Fibroblast of lung (primary cell): ENCODE measurements at places on chromosomes 12 and 14. TPM values are rescaled to one million over a fixed set of nuclear protein-coding genes. Genes with fewer than 3 reads are reported as not detected.

DNA sequence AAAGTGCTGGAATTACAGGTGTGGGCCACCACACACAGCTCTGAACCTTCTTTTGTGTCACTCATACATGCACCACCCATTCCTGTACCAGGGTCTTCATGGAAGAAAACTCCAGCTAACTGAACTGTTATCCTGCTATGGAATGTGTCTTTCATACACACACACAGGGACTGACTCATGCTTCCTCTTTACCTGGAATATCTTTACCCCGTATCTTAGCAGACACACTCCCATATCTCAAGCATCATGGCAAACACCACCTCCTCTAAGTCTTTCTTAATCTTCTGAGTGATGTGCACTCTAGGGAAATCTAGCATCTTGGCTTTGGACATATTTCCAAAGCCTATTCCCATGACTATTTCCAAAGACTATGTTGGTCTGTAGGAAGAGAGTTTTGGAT lies 35.0 kb upstream of the DTX1 start:
- DNase-seq: no peak

DNA sequence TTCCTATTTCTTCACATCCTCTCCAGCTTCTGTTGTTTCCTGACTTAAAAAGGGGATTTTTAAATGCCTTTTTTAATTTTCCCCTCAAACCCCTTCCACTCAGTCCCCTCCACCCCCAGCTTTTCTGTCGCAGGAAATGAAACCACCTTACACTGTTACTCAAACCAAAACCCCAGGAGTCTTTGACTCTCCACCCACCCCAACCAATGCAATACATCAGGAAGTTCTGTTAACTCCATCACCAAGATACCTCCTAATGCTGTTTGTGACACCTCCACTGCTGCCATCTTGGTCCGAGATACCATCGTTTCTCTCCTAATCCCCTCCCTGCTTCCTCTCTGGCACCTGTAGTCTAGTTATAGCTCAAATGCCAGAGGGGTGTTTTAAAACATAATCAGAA lies 25.4 kb upstream of the CPM start:
- DNase-seq: no peak

- DNase-seq: no peak
Observed at GRCh38 chr14:28770630-28771029, 4.0 kb downstream of the FOXG1 start.

DNA sequence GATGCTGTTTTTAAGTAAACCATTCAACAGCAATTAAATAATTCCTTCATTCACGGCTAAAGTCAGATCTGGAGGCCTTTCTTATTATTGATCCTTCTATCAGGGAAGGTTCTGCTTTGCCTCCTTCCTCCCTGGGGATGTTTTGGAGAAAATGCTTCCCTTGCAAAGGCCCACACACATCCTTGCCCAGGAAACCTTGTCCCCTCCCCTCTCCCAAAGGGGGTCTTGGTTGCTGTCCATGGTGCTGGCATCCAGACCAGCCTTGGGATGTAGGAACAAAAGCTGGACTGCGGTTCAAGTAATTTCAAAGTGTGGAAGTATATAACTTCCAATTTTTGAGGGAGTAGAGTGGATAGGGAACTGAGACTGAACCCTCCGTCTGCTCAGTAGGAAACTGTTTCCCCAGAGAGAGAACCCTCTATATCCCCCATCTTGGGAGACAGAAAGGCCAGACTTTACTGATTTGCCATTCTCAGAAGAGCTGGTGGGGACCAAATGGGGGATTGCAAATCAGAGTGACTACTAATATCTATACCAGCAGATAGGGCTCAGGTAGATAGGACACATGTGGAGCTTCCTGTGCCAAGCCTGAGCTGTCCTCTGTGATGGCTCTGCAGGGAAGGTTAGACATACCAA lies 5.6 kb downstream of the MARCHF9 start:
- no peak for DNase-seq

DNA sequence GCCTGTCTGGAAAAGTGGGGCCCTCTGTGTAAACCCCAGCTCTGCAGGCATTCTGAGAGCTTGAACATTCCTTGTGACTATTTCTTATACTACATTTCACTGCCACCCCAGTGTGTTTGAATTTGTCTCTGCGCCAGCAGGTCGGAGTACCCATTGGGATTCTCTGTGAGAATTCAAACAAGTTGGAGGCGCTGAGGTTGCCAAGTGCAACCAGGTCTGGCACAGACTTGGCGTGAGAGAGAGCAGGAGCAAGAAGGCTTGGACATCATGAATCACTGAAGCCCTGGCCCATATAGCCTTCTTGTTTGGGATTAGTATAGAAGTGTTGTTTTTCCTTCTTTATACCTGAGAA lies 33.0 kb upstream of the ATP2A2 start:
- no peak for DNase-seq

DNA sequence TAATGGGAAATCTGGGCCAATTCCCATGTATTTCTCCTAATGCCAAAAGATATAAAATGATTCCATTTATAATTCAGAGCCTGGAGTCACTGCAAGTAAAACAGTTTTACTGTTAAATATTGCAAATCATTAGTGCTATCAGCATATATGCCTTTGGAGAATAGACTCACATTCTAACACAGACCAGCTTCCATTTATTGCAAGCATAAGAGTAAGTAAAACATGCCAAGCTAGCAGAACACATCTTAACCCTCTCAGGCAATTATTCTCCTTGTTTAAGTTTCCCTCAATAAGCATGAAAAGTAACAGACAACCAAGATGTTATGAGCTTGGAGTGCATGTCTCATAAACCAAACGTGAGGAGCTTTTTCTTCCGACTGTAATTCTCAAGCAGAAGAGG lies 173.9 kb upstream of the GRIP1 start:
- no peak for DNase-seq

GRCh38 chr14:30252783-30253674 lies 305.9 kb upstream of the G2E3 start:
- DNase-seq: peak; percentile 53

DNA sequence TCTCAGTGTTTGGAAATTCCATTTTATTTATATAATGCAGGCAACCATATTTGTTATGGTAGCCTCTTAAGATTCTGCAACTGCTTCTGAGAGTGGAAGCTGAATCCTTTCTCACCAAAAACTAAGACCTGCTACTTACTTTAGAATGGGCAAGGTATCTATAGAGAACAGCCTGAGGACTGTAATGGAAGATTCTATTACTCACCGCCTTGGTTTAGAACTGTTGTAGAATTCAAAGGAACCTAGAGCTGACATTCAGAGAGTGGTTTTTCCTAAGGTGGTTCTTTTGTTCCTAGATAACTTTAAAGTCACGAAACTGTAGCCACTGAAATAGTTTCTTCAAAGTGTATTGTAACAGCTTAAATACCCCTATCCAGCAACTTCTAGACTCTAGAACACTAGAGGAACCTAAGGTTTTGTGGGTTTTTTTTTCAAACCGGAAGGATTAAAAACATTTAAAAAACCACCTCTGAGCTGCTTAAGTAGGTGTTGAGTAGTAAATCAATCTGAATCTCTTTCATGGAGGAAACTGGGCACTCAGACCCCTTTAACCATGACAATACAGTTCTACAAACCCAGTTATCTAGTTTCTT lies 4.2 kb downstream of the TDP1 start:
- no peak for DNase-seq

- DNase-seq: no peak
Observed at GRCh38 chr14:69661194-69661537, 49.8 kb downstream of the SUSD6 start.

- DNase-seq: no peak
Observed at GRCh38 chr12:96881608-96882007, 25.4 kb upstream of the NEDD1 start.

- no peak for DNase-seq
Observed at GRCh38 chr14:56008150-56008549, 110.1 kb upstream of the PELI2 start.

- DNase-seq: peak; percentile 6
Observed at GRCh38 chr12:123546281-123546680, 12.8 kb upstream of the RILPL1 start.

GRCh38 chr12:48910196-48910595 lies 15.1 kb downstream of the FKBP11 start:
- no peak for DNase-seq

DNA sequence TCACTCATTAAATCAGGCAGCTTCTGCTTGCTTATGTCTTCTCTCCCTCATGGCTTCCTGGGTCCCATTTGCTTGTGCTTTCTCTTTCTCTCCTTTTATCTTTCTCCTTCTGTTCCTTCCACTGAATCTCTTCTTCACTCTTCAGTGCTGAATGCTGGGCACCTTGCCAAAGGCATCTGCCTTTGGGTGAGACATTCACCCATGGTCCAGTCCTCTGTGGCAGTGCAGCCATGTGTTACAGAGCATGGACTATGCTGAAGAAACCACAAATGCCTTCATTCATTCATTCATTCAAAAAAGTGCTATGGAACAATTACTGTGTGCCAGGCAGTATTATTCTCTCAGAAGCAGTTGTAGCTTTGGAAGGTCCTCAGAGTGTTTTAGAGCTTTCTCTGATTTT lies 344.4 kb upstream of the STXBP6 start:
- no peak for DNase-seq

DNA sequence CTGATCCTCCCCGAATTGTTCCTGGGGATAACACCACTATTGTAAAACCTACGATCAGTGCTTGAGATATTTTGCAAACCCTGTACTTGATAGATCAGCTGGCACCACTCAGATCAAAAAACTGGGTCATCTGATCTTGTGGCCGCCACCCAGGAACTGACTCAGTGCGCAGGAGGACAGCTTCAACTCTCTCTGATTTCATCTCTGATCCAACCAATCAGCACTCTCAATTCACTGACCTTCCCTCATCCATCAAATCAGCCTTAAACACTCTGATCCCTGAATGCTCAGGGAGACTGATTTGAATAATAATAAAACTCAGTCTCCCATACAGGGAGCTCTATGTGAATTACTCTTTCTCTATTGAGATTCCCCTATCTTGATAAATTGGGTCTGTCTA lies 4.2 kb upstream of the XPOT start:
- DNase-seq: peak; percentile 78

- DNase-seq: peak; percentile 64
Observed at GRCh38 chr14:103078420-103078749, 5.6 kb upstream of the LBHD2 start.

- no peak for DNase-seq
Observed at GRCh38 chr12:62844915-62845314, 90.0 kb downstream of the PPM1H start.

GRCh38 chr12:5523396-5524115 lies 91.6 kb downstream of the NTF3 start:
- no peak for DNase-seq

- no peak for DNase-seq
Observed at GRCh38 chr12:105567061-105567460, 236.6 kb downstream of the C12orf75 start.

- peak; percentile 99 for DNase-seq
Observed at GRCh38 chr12:76020731-76021672, 10.6 kb downstream of the PHLDA1 start.

GRCh38 chr12:59374783-59375182 lies 221.0 kb upstream of the SLC16A7 start:
- DNase-seq: no peak

- no peak for DNase-seq
Observed at GRCh38 chr14:100767003-100767787, 40.5 kb downstream of the DLK1 start.

DNA sequence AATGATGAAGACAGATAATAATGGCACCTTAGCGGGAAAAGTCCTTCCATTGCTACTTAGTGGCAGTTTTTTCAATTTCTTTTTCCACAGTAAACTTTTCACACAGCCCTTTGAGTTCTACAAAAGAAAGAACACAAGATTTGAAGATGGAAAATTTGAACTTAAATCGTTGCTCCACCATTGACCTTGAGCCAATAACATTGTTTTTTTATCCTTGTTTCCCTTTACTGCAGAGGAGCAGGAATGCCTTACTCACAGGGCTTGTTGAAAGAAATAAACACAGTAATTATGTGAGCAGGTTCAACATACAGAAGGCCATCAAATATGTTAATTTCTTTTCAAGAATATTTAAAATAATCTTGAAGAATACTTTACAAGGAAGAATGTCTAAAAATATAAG lies 181.5 kb upstream of the KRR1 start:
- peak; percentile 50 for DNase-seq

DNA sequence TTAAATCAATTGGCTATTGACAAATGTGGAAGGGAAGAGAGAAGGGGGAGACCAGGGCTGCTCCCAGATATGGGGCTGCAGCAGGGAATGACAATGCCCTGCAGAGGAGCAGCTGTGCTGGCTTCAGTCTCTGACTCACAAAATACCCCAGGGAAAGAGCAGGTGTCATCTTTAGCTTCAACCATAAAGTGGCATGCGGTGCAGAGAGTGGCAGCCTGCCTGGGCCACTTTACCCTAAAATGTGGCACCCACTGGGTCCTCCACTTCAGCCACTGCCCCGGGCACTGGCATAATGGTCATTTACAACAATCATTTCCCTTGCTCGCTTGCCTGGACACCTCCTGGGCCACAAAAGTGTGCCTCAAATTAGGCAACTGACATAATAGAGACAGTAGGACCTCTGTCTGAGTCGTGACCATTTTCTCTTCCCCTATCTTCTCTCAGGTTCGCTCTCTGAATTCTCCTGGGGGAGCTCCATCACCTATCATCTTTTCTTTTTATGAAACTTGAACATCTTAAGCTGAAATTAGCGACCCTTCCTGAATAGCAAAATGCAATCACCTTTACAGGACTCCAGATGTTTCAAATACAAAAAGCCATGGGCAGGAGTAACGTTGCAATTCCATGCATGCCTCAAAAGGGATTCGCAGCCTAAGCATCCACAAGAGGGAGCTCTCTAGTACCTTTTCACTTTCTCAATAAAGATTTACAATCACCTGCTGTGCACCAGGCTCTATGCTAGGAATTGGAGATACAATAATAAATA lies 179.9 kb upstream of the ATF7IP start:
- DNase-seq: peak; percentile 15

- DNase-seq: peak; percentile 83
Observed at GRCh38 chr14:75315144-75315543, 36.5 kb downstream of the FOS start.

GRCh38 chr14:34302654-34303053 lies 159.4 kb downstream of the SPTSSA start:
- DNase-seq: peak; percentile 30

GRCh38 chr12:39406262-39406661 lies 36.7 kb downstream of the KIF21A start:
- no peak for DNase-seq

- DNase-seq: peak; percentile 98
Observed at GRCh38 chr14:20989787-20990600, at the start of gene METTL17. METTL17 (plus strand) TSS chr14:20989980; CDS start chr14:20990003, 23 bp downstream.

The SPRING1 gene
- 14.6 and 16.3 TPM in 2 replicates for polyA plus RNA-seq

The GOLGA5 gene
- 44.8 and 71.1 TPM in 2 replicates for polyA plus RNA-seq

The SLC17A8 gene
- not detected in 2 replicates for polyA plus RNA-seq

The LRP1 gene
- 92.2 and 96.9 TPM in 2 replicates for polyA plus RNA-seq

The GSG1 gene
- polyA plus RNA-seq: 0.93 and 1.3 TPM in 2 replicates

The CCNT1 gene
- polyA plus RNA-seq: 15.5 and 20.4 TPM in 2 replicates

The OR4K2 gene
- polyA plus RNA-seq: not detected in 2 replicates

The ASPG gene
- not detected in 2 replicates for polyA plus RNA-seq

The HOXC9 gene
- polyA plus RNA-seq: 0.21 and 0.24 TPM in 2 replicates

The NKX2-1 gene
- polyA plus RNA-seq: not detected in 2 replicates

The SCNN1A gene
- polyA plus RNA-seq: 0.05 and 0.08 TPM in 2 replicates

The ARHGEF25 gene
- polyA plus RNA-seq: 12.1 and 15.7 TPM in 2 replicates

The ITGB7 gene
- polyA plus RNA-seq: 0.15 and 0.20 TPM in 2 replicates

The BCAT1 gene
- polyA plus RNA-seq: 27.8 and 31.9 TPM in 2 replicates

The INHBC gene
- 0.05 TPM in 1 of 2 replicates, not detected in the other for polyA plus RNA-seq

The HAL gene
- polyA plus RNA-seq: 0.02 TPM in 1 of 2 replicates, not detected in the other

The SLC6A13 gene
- polyA plus RNA-seq: not detected in 2 replicates
